ENCODE measurements at places on chromosomes 6 and 20.
A peak's percentile ranks its signal among the peaks of the same experiment; 100 is the strongest.

GRCh38 chr6:22828179-22829062, 259.1 kb downstream of the HDGFL1 start:
- no peak for DNase-seq

GRCh38 chr6:153231048-153231646, 100.1 kb upstream of the RGS17 start:
- peak; percentile 32 for DNase-seq

- no peak for DNase-seq
Measured at GRCh38 chr6:82111818-82112217, 135.7 kb downstream of the IBTK start.

DNA sequence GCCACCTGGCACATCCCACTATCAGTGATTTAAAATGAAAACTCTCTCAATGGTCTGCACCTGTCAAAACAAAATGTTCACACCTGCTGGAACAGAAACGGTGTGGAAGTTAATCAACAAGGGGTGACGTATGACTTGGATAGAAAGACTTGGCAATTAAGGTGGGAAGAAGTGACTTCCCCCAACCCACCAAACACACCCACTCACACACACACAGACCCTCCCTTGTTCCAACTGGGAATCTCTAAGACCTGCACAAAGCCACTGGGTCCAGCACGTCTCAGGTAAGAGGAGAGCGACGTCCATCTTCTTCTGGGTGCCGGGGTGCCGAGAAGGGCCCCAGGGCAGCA, 25.1 kb upstream of the TCFL5 start:
- no peak for DNase-seq

DNA sequence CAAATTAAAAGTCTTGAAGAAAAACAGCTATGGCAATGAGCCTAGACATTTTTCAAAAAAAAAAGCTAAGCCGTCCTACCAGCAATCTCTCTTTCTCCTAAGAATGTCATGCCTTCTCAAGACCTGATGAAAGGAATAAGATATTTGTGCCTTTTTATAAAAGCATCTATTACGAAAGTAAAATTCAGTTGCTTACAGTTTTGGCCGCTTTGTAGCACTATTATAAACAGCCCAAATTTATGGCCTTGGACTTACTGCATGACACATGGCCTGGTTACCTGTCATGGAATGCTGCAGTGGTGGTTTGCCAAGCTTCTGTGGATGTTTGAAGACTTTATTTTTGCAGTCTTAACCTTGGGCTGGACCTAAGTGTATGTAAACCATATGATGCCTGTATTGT, 22.2 kb upstream of the VAPB start:
- DNase-seq: no peak

DNA sequence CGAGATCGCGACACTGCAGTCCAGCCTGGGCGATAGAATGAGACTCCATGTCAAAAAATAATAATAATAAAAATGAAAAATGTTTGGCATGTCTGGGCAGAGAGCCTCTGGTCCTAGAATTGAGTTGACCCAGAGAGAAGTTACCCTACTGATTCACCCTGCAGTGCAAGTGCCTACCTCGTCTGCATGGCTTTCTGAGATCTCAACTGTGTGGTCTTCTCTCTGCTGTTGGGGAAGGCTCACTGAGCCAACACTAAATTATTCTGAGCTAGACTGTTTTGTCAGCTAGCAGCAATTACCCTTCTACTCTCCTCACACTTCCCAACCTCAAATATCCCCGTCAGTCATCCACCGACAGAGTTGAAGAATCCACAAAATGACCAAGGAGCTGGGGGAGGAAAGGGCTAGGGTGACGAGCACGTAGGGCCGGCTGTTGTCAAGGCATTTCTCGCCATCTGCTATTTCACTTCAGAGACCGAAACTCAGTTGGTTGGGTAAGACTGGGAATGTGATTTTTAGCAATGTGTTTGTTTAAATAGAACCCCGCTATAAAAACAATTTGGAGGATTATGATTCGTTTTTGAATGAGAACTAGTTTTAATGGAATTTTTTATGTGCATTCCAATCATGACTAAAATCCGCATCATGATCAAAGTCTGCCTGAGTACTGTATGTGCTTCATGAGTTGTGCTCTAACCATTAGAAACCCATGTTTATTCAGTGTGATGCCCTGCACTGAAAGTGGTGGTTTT, 9.4 kb downstream of the MAS1 start:
- DNase-seq: peak; percentile 2

- no peak for DNase-seq
Measured at GRCh38 chr6:144744720-144745119, 459.6 kb downstream of the UTRN start.

- DNase-seq: no peak
Measured at GRCh38 chr6:70651326-70651905, 16.3 kb upstream of the SMAP1 start.

- no peak for DNase-seq
Measured at GRCh38 chr6:158558415-158559306, 1.2 kb upstream of the TMEM181 start.

DNA sequence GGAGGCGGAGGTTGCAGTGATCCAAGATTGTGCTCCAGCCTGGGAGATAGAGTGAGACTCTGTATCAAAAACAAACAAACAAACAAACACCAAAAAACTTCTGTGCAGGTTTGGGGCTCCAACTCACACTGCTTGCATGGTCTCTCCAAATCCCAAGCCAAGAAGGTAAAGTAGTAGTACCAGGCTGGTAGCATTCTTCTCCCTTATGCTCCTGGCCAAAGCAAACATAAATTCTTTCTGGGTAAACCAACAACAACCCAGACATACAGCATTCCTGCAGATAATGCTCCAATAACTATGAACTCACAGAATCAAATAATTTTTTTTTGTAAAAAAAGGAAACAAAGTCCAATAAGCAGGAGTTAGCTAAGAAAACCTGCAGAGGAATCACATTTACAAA, 57.8 kb upstream of the KLHL31 start:
- DNase-seq: no peak

GRCh38 chr6:41371461-41371991, 36.1 kb downstream of the NCR2 start:
- peak; percentile 49 for DNase-seq

DNA sequence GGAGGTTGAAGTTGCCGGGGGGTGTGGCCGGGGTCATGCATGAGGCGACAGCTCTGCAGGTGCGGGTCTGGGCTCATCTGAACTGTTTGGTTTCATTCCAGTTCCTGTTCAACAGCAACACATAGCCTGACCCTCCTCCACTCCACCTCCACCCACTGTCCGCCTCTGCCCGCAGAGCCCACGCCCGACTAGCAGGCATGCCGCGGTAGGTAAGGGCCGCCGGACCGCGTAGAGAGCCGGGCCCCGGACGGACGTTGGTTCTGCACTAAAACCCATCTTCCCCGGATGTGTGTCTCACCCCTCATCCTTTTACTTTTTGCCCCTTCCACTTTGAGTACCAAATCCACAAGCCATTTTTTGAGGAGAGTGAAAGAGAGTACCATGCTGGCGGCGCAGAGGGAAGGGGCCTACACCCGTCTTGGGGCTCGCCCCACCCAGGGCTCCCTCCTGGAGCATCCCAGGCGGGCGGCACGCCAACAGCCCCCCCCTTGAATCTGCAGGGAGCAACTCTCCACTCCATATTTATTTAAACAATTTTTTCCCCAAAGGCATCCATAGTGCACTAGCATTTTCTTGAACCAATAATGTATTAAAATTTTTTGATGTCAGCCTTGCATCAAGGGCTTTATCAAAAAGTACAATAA, 72.5 kb downstream of the PTPN1 start:
- no peak for DNase-seq

DNA sequence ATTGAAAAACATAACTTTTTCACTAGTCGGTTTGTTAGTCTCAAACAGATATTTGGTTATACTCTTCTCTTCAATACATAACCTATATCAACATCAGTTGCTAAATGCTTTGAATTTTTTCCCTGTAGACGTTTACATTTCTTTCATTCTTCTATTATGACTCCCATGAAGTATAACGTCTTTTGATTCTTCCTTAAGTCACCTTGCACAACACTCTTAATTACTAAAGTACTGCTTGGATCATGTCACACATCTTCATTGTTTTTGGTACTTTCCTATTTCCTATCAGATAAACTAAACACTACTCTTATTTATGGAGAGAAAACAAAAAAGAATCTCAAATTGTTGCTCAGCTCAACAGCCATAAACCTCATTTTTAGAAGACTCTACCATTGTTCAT, 23.0 kb upstream of the BMP5 start:
- DNase-seq: no peak

- DNase-seq: no peak
Measured at GRCh38 chr6:143647732-143648131, 30.0 kb upstream of the PHACTR2 start.

Measured in activated T-cell treated with anti-CD3 and anti-CD28 coated beads, Interleukin-2, amount 50 U/mL, for 24 hours (primary cell).